ENCODE measurements at places on chromosomes 11 and 22. TPM values are rescaled to one million over a fixed set of nuclear protein-coding genes. Genes with fewer than 3 reads are reported as not detected.

DNA sequence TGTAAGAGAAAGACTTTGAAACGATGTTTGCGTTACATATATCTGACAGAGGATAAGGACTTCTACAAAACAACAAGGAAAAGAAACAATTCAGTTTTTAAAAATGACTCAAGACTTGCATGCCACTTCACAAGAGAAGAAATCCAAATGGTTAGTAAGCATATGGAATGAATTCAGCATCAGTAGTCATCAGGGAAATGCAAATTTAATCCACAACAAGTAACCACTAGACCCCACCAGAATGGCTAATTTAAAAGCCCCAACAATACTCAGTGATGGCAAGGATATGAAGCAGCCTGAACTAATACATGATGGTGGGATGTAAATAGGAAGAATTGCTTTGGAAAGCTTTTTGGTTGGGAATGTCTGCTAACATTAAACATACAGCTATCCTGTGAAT, 142.6 kb downstream of the ATXN10 start:
- DNase-seq = no peak

DNA sequence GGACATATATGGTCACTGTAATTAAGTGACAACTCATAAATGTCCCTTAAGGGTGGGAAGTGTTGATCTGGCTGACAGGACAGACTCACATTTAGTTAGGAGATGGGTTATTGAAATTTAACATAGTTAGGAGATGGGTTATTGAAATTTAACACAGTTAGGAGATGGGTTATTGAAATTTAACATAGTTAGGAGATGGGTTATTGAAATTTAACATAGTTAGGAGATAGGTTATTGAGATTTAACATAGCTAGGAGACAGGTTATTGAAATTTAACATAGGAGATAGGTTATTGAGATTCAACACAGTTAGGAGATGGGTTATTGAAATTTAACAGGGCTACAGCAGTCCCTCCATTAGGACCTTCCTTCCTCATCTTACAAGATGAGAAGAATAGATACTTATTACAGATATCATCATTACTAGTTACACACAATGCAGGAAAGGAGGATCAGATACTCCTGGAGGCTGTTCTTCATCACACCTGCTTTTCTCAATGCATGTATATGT, 98.5 kb downstream of the MTNR1B start:
- no peak for DNase-seq

- DNase-seq = no peak
Measured at GRCh38 chr22:18968011-18968749, 32.1 kb upstream of the PRODH start.

DNA sequence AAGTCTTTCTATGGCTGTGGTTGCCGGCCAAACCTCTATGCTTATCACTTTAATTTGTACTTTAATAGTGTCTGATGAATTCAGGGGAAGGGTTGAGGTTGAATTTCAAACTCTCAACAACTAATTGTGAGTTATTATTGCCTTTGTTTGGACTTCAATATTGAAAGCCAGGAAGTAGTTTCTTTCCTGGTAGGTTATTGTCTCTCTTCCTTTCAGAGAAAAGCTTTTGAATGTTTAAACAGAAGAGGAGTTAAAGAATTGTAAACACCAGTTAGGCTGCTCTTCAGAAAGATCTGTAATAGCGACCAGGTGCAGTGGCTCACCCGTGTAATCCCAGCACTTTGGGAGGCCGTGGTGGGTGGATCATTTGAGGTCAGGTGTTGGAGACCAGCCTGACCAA, 22.2 kb downstream of the NNMT start:
- no peak for DNase-seq

DNA sequence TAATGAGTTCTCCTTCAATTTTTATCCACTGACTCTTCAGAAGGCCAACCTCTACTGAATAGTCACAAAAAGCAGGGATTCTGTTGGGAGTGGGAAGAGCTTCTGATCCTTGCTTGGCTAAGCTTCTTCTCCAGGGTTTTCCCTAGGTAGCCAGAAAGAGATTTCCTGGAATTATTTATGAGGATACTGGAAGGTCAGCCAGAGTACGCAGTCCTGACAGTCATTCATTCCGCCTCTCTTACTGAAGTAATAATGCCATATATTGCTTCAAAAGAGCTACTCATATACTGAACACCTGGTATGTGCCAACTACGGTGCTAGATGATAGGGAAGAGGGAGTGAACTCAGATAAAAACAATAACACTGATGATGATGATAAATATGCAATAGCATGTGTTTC, 116.1 kb downstream of the CCDC34 start:
- no peak for DNase-seq

DNA sequence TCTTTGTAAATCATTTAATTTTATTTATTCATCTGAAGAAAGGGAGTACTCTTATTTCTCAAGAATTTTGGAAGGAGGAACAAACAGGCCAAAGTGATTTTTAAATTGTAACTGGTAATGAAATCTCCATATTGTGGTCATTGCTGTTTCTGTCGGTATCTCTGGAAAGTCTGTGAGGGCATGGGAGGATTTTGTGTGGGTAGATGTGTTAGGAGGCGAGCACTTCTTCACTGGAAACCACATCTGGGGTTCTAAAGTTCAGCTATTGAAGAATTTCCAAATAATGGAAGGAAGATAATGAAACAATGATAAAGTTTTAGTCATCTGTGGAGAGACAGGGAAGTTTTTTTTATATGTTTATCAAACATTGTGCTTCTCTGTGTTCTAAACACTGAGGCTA, 6.6 kb downstream of the TRIM34 start:
- DNase-seq = no peak

DNA sequence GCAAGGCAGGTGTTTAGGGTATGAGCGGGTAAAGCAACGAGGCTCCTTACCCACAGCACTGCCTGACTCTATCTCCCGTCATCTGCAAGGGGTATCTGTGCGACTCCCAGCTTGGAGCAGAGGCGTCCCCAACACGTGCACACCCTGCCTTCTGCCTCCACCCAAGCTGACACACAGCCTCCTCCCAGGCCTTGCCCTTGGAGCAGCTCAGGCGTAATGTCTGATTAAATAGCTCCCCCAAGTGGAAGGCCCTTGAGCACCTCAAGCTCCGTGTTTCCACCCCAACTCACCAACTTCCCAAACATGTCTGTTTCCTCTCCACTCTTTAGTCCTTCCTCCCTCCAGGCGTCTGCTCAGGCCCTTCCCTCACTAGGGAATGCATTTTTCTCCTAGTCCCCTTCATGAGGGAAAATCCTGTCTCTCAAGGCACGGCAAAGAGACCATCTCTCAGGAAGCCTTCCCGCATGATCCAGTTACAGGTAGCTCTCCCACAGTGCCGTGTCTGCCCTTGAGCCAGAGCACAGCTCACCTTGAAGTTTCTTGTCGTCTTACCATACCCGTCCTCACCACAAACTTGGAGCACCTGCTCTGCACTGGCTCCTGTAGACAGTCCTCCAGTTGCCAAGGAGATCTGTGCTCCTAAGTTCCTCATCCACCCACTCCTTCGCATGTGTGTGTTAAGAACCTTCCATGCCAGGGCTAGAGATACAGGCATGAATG, 15.8 kb downstream of the CYB5R2 start:
- no peak for DNase-seq

- no peak for DNase-seq
Measured at GRCh38 chr11:72030472-72031045, 31.9 kb downstream of the IL18BP start.

DNA sequence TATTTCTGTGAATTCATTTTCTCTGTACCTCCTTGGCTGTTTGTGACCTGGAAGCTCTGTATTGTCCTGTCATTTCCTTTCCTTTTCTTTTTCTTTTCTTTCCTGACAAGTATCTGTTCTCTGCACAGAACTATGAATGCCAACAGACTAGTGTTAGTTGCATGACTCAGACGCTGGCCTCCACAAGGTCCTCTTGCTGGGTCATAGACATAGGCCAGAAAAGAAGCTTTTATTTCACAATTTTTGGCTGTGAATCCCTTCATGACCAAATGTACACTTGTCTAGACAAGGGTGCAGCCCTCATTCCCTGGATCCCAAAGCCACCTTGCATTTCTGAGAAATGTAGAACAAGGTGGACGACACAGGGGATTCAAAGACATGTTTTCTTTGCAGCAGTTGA, 104.1 kb upstream of the MTNR1B start:
- DNase-seq = no peak

DNA sequence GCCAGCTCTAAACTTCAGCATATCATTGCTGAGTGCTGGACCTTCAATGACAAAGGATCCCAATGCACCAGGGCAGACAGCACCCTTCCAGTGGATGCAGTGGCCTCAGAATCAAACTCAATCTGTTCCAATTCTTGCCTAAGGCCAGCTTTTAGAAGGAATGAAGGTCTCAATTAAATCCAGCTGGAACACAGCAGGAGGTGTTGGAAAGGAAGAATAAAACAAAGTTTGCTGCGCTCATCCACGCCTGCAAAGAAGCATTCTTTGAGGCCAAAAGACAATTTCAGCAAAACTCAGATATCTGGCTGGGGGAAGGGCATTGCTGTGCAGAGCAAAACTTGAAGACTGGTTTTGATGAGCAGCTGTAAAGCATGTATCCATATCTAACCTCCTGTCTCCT, 120.7 kb downstream of the CCDC81 start:
- DNase-seq = no peak

The OPCML gene
- 1.1 TPM for polyA plus RNA-seq

The CRYAB gene
- polyA plus RNA-seq = 6.1 TPM

The THRSP gene
- polyA plus RNA-seq = not detected

The MS4A6E gene
- not detected for polyA plus RNA-seq

The OR2AG1 gene
- polyA plus RNA-seq = not detected

Data from AG04450 (cell line).